NCI-H774 (cell line): ENCODE measurements at places on chromosomes 7 and 10.

DNA sequence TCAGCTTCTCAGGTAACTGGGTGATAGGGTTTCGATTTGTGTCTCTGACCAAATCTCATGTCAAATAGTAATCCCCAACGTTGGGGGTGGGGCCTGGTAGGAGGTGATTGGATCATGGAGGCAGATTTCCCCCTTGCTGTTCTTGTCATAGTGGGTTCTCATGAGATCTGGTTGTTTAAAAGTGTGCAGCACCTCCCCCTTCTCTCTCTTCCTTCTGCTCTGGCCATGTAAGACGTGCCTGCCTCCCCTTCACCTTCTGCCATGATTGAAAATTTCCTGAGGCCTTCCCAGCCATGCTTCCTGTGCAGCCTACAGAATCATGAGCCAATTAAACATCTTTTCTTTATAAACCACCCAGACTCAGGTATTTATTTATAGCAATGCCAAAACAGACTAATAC, 21.9 kb upstream of the SMURF1 start:
- no peak for DNase-seq

GRCh38 chr10:103281753-103282152, 4.8 kb downstream of the INA start:
- no peak for DNase-seq

- DNase-seq = peak; percentile 47
These were observed 112.1 kb downstream of the VPS41 start for GRCh38 chr7:38796626-38797501.

DNA sequence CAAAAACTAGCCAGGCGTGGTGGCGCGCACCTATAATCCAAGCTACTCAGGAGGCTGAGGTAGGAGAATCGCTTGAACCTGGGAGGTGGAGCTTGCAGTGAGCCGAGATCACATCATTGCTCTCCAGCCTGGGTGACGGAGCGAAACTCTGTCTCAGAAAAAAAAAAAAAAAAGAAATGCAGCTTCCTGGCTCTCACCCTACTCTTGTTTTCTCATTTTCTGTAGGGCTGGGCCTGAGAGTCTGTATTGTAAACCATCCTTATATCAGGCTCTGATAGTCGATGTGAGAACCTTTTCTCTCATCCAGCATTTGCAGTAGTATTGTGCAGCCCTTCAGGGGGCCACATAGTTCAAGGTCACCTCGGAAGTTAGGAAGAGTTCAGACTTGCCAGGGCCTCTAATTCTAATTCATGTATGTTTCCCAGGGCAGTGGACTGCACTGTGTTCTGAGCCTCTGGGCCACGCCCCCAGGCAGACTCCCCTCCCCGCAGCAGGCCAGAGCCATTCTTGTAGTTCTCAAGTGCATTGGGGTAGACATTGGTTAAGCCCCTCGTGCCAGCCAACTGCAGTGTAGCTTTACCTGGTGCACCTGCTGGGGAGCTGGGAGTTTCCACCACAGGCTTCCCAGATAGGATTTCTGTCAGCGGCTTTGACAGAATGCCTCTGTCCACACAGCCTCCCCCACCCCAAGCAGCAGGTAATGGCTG, 38.3 kb upstream of the PDCD4 start:
- DNase-seq = no peak

DNA sequence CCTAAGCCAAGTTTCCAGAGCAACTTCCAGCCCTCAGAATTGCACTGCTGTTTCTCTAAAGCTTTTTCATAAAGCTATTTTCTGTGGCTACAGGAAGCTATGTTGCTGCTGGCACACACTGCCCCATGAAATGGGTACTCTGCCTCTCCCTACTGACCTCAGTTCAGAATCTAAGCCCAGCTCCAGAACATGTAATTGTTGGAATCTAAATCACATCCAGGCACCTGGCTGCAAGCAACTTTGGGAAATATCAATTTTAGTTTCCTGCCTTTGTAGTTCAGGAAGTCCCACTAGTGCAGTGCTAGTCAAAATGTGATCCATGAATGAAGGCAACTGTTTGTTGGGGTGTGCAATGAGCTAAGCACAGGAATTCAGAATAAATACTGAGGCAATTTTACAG, 226.2 kb downstream of the THSD7A start:
- DNase-seq = no peak

DNA sequence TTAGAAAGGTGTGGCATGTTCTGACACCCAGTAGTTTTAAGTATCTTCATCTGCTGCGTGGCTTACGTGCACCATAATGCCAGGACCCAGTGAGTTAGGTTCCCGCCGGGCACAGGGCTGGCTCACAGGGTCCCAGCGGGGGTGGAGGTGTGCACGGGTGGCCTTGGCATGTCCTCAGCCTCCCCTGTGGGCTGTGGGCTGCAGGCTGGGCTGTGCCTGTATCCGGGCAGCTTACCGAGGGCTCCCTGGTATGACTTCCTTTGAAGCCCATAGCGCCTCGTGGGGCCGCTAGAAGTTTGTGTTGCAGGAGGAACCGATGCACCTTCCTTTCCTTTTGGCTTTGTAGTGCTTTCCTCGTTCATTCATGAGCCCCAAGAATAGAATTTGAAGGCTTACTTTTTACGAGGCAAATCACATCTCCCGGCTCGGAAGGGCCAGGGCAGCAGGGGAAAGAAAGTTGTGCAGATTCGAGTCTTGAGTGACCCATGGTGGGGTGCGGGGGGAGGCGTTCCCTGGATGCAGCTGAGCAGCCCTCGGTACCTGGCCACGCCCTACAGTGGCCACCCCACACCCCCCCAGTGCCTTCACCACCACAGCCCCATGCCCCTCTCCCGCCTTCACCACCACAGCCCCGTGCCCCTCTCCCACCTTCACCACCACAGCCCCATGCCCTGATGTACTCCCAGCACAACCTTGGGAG, 113.2 kb downstream of the WDR37 start:
- no peak for DNase-seq

GRCh38 chr10:101162677-101163076, 31.6 kb downstream of the TLX1 start:
- no peak for DNase-seq

DNA sequence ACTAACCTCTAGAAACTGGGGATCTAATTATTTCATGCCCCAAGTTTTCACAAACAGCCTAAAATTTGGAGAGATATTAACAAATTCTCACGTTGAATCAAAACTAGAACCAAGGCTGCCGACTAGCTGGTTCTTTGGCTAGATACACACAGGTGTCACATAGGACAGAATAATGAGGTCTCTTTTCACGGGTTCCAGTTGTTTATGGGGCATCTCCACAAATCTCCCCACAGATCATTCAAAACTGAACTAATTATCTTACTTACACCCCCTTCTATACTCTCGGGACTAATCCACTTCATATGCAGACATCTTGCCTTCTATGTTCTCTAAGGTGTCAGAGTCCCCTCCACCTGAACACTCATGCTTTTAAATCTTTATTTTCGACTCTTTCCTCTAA, 16.4 kb upstream of the OR2AE1 start:
- DNase-seq = no peak

GRCh38 chr7:54360075-54360840, 181.9 kb upstream of the VSTM2A start:
- no peak for DNase-seq

DNA sequence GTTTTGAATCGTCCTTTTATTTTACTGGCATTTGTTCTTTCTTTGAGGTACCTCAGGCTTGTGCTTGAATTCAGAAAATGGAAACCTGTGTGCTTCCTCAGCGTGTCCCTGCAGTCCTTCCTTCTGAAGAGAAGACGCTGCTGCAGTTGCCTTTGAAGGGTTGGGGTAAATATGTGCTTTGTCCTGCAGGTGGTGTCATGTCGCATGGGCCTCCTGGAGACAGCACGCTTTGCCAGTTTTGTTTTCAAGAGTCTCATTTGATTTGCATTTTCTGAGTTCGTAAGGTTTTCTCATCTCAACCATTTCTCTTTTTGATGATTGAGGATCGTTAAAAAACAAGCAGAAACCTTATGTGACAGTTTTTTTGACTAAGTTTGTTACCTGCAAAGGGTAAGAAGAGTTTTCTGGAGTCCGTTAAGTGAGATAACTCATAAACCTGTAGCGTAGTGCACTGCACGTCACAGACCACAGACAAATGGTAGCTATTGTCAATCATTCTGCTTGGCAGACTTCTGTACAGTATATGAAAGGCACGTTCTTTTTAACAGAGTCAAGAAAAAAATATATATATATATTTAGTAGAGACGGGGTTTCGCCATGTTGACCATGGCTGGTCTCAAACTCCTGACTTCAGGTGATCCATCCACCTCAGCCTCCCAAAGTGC, 57.0 kb downstream of the CDC123 start:
- DNase-seq = no peak

GRCh38 chr10:75643944-75644692, 212.7 kb downstream of the LRMDA start:
- DNase-seq = no peak

- DNase-seq = no peak
These were observed 389.1 kb upstream of the COBL start for GRCh38 chr7:51705701-51706100.

GRCh38 chr7:67619175-67619574, 622.5 kb downstream of the TYW1 start:
- DNase-seq = peak; percentile 38

- no peak for DNase-seq
These were observed 223.9 kb upstream of the PPP2R2D start for GRCh38 chr10:131676800-131677421.

DNA sequence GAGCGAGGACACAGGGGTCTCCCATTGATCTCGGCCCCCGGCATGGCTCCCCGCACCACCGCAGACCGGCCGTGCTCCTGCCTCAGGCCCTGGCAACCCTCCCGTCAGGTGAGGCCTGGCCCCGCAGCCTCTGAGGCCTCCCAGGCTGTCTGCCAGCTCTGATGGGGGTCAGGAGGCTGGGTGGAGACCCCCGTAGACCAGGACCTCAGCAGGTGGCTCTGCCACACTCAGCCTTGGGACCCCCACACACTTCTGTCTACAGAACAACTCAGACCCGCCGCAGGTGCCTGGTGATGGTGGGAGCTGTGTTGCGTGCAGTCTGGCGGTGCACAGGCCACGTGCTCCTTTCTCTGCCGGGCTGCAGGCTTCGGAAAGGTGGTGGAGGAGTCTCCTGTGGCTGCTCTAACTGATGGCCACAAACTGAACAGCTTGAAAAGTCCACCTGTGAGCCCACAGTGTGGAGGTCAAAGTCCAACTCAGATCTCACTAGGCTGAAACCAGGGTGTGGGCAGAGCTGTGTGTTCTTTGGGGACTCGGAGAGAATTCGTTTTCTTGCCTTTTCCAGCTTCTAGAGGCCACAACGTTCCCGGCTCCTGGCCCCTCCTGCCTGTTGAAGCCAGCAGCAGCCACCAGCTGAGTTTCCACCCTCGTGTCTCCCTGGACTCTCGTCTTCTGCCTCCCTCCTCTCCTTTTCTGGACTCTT, 62.5 kb downstream of the PWWP2B start:
- no peak for DNase-seq

DNA sequence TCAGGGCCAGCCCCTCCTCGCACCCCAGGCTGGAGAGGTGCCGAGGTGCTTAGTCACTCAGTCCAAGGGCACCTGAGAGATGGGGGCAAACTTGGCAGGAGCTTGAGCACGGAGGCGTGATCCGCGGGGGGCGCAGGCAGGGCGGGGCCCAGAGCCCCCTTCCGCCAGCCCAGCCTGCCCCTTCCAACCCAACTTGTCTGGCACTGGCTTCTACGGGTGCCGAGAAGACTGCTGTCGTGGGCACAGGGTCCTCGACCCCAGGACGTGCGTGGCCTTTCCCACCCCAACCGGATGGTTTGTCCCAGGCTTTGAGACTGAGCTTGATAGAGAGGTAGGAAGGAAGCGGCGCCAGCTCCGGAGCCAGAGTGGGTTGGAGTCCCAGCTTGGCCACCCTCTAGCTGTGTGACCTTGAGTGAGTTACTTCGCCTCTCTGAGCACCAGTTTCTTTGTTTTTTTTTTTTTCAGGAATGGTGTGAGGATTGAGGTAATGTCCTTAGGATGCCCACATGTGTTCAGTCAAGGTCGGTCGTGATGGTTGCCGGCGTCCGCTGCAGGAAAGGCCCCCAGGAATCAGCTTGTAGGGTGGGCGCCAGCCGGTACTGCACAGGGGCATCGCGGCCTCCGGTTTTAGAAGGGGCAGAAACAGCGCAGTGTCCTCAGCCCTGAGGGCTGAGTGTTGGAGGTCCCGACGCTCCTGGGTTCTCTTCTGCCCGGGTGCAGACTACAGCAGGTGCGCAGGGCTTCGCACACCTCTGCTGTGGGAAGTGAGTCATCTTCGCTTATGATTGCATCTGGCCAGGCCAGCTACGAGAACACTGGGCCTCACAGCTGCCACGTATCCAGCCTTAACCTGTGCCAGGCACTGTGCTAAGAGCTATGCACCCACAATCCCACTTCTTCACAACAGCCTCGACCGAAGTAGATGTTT, 28.6 kb upstream of the VAX1 start:
- no peak for DNase-seq

- no peak for DNase-seq
These were observed 55.0 kb downstream of the CACNB2 start for GRCh38 chr10:18195060-18195799.

DNA sequence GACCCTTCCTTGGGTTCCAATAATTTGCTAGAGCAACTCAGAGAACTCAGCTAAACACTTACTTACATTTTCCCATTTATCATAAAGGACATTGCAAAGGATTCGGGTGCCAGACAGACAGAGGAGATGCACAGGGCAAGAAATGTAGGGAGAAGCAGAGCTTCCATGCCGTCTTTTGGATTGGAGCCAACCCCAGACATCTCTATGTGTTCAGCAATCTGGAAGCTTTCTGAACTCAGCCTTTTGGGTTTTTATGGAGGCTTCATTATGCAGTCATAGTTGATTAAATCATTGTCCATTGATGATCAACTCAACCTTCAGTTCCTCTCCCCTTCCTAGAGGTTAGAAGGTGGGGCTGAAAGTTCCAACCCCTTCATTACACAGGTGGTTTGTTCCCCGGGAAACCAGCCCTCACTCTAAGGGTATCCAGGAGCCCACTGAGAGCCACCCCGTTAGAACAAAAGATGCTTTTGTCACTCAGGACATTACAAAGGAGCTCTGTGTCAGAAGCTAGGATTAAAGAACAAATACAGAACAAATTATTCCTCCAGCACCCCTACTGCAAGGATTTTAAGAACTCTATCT, 211.9 kb upstream of the VSTM2A start:
- no peak for DNase-seq

DNA sequence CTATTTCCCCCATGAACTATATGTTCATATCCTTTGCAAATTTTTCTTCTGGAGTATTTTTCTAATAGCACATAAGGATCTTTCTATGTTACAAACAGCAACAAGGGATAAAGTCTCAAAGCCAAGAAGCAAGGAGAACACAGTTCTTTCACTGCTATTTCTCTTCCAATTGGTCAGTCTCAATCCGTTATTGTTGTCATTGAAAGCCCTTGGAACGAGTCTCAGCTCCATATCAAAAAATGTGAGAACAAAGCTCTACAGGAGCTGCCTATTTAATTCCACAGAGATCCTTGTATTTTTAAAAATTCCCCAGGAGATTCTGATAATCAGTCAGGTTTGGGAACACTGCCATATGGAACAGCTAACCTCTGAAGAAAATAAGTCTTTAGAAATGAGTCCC, 15.7 kb downstream of the SLC35B4 start:
- no peak for DNase-seq
